ENCODE measurements at places on chromosomes 5 and 9.

GRCh38 chr5:143056339-143056704 lies 286.1 kb downstream of the ARHGAP26 start:
- DNase-seq: no peak

DNA sequence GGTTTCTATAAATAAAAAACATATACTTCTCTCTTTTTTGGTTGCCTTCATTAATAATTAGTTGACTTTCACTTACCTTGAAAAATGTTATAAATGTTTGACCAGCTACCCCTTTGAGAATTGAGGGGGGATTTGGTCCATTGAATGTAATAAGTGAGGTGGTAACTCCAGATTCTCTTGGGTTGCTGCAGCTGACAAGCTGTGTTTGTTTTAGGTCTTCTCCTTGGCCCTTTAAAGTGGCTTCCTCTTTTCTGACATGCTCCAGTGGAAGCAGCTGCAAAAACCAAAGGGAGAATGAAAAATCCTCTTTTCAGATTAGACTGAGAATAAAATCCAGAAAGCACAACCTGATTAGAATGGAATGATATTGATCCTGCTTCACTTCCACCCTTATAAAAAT lies 410.5 kb downstream of the TMEM38B start:
- no peak for DNase-seq

- DNase-seq: no peak
Observed at GRCh38 chr5:64040490-64040889, 78.2 kb upstream of the HTR1A start.

DNA sequence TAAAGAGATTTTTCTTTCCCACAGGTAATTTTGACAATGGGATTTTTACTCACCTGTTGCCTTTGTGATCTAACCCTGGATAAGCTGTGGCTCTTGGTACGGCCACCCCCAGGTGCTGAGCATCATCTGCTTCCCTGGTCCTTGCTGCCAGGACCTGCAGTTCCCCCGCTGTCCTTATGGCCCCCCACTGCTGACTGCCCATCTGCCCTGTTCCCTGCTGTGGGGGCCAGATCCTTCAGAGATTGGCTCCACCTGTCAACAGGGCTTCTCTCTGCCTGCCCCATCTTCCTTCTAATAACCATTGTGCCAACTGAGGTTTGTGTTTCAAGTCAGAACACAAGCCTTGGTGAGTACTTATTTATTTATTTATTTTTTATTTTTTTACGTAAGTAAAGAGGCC lies 183.3 kb downstream of the MAPKAP1 start:
- DNase-seq: no peak

DNA sequence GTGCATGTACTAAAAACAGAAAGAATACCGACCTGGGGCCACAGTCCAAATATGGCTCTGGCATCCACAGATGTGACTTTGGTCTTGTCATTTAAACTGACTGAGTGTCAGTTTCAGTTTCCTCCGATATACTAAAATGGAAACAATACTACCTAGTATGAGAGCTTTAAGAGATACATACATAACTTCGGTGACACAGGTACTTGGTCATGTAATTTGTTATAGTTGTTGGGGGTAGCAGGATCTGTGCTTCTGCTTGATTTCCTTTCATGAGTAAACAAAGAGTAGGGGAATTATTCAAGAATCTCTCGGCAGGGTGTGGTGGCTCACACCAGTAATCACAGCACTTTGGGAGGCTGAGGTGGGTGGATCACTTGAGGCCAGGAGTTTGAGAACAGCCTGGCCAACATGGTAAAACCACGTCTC lies 32.1 kb downstream of the MTMR12 start:
- no peak for DNase-seq

DNA sequence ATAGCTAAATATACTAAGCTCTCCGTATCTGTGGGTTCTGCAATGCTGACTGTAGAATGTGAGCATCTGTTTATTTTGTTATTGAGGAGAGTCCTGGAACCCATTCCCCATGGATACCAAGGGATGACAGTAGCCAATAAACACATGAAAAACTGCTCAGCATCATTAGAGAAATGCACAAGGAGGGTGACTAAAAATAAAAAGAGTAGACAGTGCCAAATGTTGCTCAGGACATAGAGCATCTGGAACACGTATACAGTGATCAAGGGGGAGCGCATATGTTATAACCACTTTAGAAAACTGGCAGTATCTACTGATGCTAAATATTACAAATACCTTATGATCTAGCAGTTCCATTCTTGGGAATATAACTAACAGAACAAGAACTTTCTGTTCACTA lies 31.0 kb downstream of the MARCHF6 start:
- no peak for DNase-seq

GRCh38 chr9:128360826-128361225 lies 10.3 kb upstream of the URM1 start:
- DNase-seq: no peak

DNA sequence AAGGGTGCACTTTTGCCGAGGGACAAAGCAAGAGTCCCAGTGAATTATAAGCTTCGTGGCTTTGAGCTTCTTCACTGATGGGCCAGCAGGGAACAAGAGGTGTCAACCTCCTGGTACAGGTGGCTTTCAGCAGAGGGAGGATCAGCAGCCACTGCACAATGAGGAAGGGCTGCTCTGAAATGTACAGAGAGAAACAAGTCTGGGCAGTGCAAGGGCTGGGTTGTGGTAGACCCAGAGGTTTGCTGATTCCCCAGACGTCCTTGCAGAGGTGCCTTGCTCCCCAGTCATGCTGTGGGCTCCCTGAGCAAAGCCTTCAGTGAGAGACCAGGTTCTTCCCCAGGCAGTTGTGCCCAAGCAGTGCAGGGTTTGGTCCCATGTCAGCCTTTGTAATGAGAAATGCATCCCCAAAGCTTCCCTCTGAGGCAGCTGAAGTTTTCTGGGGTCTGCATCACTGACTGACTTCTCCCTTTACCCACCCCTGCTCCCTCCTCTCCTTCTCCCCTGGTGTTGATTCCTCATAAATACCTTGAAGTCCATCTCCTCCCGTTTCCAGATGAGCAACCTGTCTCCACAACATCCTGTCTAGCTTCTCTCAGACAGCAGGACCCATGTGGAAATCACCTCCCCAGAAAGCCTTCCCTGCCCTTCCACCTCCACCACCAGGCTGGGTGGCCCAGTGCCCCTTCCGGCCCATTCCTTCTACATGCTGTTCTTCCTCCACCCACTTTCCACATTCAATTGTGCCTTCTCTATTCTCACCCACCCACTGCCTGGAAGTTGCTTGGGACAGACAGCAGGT lies 599.6 kb upstream of the ADAMTS16 start:
- no peak for DNase-seq

- DNase-seq: no peak
Observed at GRCh38 chr5:7629561-7629960, 221.4 kb downstream of the CFAP90 start.

- no peak for DNase-seq
Observed at GRCh38 chr5:2430606-2431005, 320.9 kb downstream of the IRX2 start.

- no peak for DNase-seq
Observed at GRCh38 chr9:129473523-129474244, 147.2 kb downstream of the C9orf50 start.

- DNase-seq: no peak
Observed at GRCh38 chr9:96500696-96501632, 51.0 kb downstream of the HABP4 start.

GRCh38 chr5:59620535-59621212 lies 272.9 kb downstream of the PDE4D start:
- DNase-seq: no peak

DNA sequence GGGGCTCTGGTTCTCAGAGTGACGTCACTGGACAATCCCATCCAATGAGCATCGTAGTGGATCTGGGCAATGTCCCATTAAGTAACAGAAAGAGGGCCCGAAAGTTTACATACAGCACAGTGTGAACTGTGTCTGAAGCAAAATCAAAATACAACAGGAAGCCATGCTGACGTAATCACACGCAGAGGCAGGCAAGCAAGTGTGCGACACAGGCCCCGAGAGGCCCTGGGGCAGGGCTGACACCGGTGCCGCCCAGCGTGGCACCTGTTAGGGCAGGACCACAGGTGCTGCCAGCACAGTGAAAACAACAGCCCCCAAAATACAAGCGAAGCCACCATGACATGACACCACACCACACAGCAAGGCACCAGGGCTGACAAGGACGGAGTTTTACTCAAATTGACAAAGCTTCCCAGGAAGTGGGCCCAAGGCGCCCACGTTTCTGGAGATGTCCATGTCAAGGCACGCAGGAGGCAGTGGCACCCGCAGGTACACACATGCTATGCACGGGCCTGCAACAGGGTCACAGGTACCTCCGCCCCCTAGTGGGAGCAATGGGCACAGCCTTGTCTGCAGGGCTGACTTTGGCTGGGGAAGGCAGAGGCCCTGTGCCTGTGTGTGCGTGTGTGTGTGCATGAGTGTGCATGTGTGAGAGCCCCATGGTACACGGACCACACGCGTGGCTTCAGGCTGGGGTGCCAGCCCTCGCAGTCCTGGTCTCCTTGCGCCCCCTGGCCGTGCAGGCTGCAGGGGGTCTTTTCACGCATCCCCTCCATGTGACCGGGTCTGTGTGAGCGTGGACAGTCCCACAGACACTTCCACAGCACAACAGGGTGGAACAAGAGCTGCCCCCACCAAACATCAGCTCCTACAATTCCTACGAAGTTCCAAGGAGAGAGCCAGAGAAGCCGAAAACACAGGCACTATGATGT lies 19.6 kb downstream of the QSOX2 start:
- peak; percentile 52 for DNase-seq

GRCh38 chr5:54902791-54903473 lies 82.5 kb downstream of the ESM1 start:
- DNase-seq: no peak

DNA sequence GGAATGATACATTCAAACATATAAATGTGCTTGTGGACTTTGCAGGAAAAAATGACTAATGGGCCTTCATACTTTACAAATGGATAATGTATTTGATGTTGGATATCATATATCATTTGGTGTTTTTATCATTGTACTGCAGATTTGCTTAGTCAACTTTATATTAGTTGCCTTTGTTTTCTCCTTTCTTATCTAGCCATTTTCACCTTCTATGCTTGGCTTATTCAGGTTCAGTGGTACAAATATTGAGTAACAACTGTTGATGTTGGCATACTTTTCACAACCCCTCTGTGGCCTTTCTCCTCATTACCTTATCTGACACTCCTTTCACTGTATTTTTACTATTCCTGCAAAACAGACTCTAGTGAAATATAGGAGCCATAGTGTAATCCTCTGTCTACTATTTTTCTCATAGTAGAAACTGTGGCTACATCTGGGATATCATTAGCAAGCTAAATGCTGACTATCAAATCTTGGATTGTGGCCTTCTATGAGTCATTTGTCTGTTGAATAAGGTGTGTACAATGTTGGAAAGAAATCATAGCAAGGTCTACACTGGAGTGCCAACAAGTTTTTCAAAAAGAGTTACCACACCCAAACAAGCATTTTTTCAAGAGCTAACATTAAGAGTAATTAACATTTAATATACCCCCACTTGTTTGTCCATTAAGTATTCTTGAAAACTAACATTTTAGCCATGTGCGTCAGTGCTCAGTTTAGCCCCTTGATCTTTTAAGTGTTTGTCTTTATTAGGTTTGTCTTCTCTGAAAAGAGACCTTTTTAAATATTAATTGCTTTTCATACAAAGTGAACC lies 330.1 kb downstream of the ADGRV1 start:
- DNase-seq: no peak

DNA sequence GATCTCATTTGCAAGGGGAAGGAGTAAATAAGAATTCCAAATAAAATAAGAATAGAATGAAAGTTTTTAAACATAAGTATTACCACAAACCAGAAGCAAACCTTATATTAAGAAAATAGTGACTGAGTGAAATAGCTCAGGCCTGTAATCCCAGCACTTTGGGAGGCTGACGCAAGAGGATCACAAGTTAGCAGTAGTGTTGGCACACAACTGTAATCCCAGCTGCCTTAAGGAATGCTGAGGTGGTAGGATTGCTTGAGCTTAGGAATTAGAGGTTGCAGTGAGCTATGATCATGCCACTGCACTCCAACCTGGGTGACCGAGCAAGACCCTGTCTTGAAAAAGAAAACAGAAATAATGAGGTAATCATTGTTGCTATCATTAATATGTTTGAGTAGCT lies 47.0 kb downstream of the APC start:
- no peak for DNase-seq

GRCh38 chr5:16885635-16886365 lies 50.3 kb downstream of the MYO10 start:
- DNase-seq: no peak

GRCh38 chr5:173413471-173413982 lies 85.3 kb upstream of the STC2 start:
- DNase-seq: no peak

- no peak for DNase-seq
Observed at GRCh38 chr5:142736247-142736632, 33.9 kb upstream of the ARHGAP26 start.

- DNase-seq: no peak
Observed at GRCh38 chr9:16133032-16133431, 580.2 kb downstream of the CCDC171 start.

DNA sequence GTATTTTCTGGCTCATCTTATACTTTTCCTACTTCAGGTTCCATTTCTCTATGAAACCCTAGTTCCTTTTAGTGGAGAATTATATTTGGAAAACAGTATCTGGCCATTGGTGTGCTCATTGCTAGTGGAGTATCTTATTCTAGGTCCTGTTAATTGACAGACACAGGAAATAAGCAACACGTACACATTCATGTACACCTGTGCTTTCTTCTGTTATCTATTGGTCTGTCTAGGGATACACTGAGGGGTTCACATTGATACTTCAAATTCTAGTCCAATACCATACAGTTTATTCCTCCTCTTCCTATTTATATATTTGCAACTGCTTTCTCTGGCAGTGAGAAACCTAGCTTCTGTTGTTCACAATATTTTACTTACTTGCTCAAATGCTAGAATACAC lies 110.2 kb downstream of the FER start:
- no peak for DNase-seq

- no peak for DNase-seq
Observed at GRCh38 chr9:134858051-134858841, 22.4 kb upstream of the FCN2 start.

DNA sequence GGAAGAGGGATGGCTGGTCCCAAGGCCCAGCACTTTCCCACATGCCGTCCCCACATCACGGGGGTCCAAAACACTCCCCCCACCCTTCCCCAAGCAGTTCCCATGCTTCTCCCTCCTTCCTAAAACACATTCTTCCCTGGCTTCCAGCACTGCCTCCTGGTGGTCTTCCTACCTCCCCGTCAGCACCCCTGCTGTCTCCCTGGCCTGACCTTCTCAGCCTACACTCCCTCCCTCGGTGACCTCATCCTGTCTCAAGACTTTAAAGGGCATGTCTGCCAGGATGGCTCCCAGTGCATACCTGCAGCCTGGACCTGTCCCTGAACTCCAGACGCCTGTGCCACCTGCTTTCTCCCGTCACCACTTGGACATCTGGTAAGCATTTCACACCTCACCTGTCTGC lies 4.3 kb upstream of the NCS1 start:
- no peak for DNase-seq

GRCh38 chr5:124200381-124200780 lies 546.1 kb downstream of the ZNF608 start:
- DNase-seq: no peak

- DNase-seq: no peak
Observed at GRCh38 chr5:15376803-15377202, 123.2 kb upstream of the FBXL7 start.

All from naive thymus-derived CD4-positive, alpha-beta T cell (primary cell).